ENCODE measurements at places on chromosomes 5 and 9.

DNA sequence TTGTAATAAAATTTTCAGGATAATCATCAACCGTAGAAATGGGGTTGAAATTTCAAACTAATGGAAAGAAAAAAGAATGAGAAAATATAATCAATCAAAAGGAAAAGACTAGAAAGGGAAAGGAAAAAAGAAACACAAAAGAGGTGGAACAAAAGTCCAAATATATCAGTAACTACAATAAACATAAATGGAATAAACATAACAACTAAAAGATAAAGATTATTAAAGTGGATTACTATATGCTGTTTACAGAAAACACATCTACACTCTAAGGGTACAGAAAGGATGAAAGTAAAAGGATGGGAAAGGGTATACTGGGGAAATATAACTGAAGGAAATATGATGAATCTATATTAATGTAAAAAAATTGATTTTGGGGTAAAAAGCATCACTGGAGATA is 43.0 kb downstream of the AHRR start:
- no peak for DNase-seq

DNA sequence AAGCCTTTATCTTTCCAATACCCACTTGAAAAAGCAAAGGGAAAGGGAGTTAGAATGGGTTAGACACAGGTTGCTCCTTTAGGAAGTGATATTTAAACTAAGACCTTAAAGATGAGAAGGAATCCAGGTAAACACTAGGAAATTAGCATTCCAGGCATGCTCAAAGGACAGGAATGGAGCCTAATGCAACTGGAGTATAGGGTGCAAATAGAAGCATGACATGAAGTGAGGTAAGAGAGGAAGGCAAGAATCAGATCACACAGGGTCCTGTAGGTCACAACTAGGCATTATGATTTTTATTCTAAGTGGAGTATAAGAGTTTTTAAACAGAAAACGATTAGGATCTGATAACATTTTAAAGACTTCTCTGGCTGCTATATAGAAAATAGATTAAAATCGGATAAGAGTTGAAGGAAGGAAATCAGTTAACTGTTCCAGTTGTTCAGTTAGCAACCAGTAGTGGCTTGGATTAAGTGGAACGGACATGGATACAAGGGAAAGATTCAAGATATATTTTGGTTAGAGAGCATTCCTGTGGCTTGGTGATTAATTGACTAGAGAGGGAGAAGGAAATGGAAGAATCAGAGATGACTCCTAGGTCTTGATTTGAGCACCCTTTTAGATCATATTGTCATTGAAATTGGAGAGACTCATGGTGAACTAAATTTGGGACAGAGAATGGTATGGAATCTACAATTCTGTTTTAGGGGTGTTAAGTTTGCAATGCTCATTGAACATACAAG is 95.9 kb downstream of the FBXO4 start:
- DNase-seq: no peak

- no peak for DNase-seq
These were observed 31.2 kb downstream of the KCNMB1 start for GRCh38 chr5:170357955-170358444.

DNA sequence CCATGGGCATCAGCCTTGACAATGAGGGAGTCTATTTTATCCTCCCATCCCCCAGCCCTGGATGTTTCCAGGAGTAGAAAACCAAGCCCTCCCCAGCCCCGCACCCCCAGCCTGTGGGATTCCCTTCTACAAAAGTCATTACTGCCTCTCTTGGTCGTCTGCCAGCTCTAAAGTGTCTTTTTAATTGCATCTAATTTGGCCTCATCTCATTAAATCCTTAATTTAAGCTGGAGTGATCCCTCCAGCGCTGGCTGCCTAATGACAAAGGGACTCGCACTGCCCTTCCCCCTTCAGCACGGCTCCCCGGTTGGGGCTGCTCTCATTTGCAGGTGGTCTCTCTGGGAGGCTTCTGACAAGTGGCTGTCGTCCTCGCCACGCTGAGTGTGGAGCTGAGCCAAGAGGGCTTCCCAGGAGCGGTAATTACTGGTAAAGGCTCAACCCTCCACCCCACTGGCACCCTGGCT is 107.9 kb upstream of the ALDH1B1 start:
- no peak for DNase-seq

- DNase-seq: no peak
These were observed 14.6 kb downstream of the SPATA9 start for GRCh38 chr5:95668216-95668615.
